ENCODE measurements at places on chromosomes 6 and 20.

DNA sequence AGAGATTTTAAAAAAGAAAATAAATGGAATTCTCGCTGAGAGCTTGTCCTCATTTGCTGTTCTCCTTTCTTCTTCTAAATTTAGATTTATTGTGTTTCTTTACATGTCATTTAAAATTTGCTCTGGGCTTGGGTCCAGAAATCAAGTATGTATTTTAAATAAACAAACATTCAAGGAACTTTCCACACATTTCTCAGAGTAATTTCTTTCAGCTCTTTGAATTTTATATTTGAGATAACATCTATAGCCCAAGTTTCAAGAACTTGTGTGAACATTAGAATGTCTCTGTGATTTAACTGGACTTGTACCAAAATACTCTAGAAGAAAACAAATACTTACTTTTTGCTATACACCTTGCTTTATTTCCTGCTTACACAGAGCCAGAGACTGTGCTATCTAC is 192.3 kb downstream of the TMEM200A start:
- DNase-seq, result no peak

DNA sequence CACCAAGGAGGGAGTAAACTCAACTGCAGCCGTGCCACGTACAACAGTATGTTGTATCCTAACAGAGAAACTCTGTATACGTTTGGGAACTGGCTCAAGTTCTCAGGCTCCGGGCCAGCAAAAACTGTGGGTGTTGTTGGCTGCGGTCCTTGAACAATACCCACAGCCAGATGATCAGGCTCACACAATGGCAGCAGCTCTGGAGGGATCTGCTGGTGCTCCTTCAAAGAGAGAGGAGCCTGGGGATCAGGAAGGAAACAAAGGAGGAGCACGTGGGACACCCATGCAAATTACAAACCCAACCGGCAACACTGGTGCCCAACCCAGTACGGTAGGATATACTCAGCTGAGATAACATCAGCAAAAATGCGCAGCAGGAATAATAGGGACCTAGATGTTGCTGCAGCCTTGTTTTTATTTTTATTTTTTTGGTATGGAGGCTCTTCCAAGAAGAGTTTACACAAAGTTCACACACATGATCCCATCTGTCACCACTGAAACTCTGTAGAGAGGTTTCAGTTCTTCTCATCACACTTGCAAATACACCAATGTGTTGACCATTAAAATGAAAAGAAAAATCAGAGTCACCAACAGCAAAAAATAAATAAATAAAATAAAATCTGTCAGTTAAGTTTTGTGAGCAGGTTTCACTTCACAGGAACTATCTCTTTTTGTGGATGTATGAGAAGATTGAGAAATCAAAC is 41.2 kb upstream of the PDE10A start:
- DNase-seq, result no peak

DNA sequence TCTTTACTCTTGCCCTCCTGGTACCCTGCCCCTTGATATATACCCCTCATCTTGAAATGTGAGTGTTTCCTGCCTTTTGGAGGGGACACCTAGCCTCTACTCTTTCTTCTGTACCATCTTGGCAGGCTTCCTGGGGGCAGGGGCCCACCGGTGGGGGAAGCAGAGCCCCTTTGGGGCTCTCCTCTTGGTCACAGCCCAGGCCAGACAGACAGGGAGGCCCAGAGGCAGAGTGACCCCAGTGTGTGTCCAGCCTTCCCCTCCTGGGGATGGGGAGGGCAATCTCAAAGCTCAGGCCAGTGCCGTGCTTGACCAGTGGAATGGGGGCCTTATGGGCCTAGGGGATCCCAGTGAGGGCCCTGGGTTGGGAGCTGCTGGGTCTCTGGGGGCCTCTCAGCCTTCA is 3.6 kb downstream of the ADAM33 start:
- DNase-seq, result no peak

- no peak for DNase-seq
Measured at GRCh38 chr6:160027931-160028330, 59.0 kb downstream of the IGF2R start.

GRCh38 chr6:54910431-54910884 is 63.9 kb downstream of the FAM83B start:
- DNase-seq, result no peak

GRCh38 chr6:40308533-40309306 is 278.4 kb downstream of the LRFN2 start:
- peak; percentile 29 for DNase-seq

- DNase-seq, result no peak
Measured at GRCh38 chr20:12072954-12073264, 155.2 kb downstream of the BTBD3 start.
